ENCODE measurements at places on chromosomes 7 and 10.

DNA sequence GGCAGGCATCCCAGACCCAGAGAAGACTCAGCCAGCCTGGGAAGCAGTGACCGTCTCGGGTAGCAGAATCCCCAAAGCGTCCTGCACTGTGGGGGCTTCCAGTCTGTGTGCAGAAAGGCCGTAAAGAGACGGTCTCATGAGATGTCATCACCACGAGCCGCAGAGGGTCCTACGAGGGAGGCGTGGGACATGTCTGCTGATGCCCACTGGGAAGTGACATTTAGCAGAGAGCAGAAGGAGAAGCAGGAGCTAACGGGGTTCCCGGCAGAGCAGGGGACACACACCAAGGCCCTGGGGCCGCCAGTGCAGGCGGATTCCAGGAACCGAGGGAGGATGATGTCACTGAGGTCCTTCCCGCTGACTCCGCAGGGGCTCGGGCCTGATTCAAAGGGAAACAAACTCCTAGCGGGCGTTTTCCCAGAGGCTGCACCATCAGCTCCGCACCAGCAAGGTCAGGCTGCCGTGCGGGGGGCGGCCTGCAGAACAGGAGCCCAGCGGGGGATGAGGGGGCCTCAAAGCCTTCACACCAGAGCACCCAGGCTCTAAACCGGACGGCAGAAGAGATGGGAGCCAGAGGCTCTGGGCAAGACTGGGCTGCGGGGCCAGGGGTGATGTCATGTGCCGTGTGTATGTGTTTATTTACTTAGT lies 85.4 kb upstream of the PDGFA start:
- no peak for DNase-seq

GRCh38 chr7:68058014-68058413 lies 1061.4 kb downstream of the TYW1 start:
- DNase-seq, result no peak

- no peak for DNase-seq
These were observed 4.8 kb downstream of the OR2A25 start for GRCh38 chr7:144074374-144074773.

DNA sequence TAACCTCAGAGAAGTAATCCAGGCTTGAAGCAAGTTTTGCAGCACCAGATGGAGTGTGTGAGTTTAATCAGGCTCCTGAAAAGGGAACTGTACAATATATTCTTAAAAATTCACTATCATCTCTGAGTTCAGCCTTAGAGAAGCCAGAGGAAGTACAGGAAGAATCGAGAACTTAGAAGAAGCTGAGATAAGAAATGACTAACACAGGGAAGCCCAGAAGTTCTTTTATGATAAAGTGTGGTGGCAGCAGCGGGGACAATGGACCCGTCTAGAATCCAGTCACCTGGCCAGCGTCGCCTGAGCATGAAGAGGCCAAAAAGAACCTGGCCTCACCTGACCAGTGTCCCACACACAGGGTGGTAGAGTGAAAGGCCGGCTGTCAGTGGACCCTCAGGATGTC lies 161.0 kb downstream of the USP6NL start:
- DNase-seq, result no peak
